Epithelial cell of alveolus of lung (primary cell): ENCODE measurements at places on chromosomes 7 and 10. TPM values are rescaled to one million over a fixed set of nuclear protein-coding genes. Genes with fewer than 3 reads are reported as not detected.

Gene CAMK2B
- total RNA-seq: not detected in 2 replicates

Gene MMRN2
- total RNA-seq: 1.3 and 6.9 TPM in 2 replicates

Gene SLIT1
- under 0.01 TPM in 1 of 2 replicates, not detected in the other for total RNA-seq

Gene ZNF239
- total RNA-seq: 1.4 and 3.6 TPM in 2 replicates

Gene OR2F2
- not detected in 2 replicates for total RNA-seq

Gene RBM20
- 0.24 and 1.2 TPM in 2 replicates for total RNA-seq

Gene SORBS1
- 0.16 and 0.39 TPM in 2 replicates for total RNA-seq

Gene TMEM176A
- total RNA-seq: 19.9 TPM in 1 of 2 replicates, not detected in the other

Gene PTER
- total RNA-seq: 7.1 and 13.9 TPM in 2 replicates

Gene TMEM178B
- under 0.01 TPM in 1 of 2 replicates, not detected in the other for total RNA-seq

Gene MRLN
- total RNA-seq: not detected in 2 replicates

Gene SPDYE9
- total RNA-seq: not detected in 2 replicates

Gene SPDYE1
- total RNA-seq: not detected in 2 replicates

Gene C10orf105
- not detected in 2 replicates for total RNA-seq

Gene OR2F1
- not detected in 2 replicates for total RNA-seq

Gene MYO3A
- not detected in 2 replicates for total RNA-seq

Gene PTN
- total RNA-seq: 34.1 and 37.0 TPM in 2 replicates

Gene SRRT
- total RNA-seq: 68.9 and 79.0 TPM in 2 replicates

Gene TRIM50
- total RNA-seq: not detected in 2 replicates

Gene GLI3
- total RNA-seq: 6.1 and 34.0 TPM in 2 replicates

Gene ITIH5
- total RNA-seq: 0.72 and 0.91 TPM in 2 replicates

Gene DENND2A
- 10.2 and 12.4 TPM in 2 replicates for total RNA-seq

Gene LIPN
- not detected in 2 replicates for total RNA-seq

Gene SPAM1
- not detected in 2 replicates for total RNA-seq

Gene DYDC2
- total RNA-seq: not detected in 2 replicates

Gene CPN1
- total RNA-seq: not detected in 2 replicates

Gene FIS1
- total RNA-seq: 196 and 258 TPM in 2 replicates

Gene ZNF425
- total RNA-seq: 1.6 and 6.6 TPM in 2 replicates

Gene ARL4A
- 14.7 and 32.2 TPM in 2 replicates for total RNA-seq

Gene TMEM273
- not detected in 2 replicates for total RNA-seq

Gene WAPL
- total RNA-seq: 22.5 and 27.9 TPM in 2 replicates

Gene TSPAN14
- 24.6 and 59.3 TPM in 2 replicates for total RNA-seq

Gene MYL10
- not detected in 2 replicates for total RNA-seq

Gene OR2A1
- total RNA-seq: 0.13 and 0.24 TPM in 2 replicates

Gene ASL
- 58.2 and 84.7 TPM in 2 replicates for total RNA-seq

Gene PLXNA4
- total RNA-seq: 0.65 and 2.7 TPM in 2 replicates

Gene DMBT1
- total RNA-seq: 0.40 TPM in 1 of 2 replicates, not detected in the other

Gene FAM237B
- total RNA-seq: not detected in 2 replicates

Gene GJD4
- not detected in 2 replicates for total RNA-seq

Gene ACSL5
- 0.16 and 0.52 TPM in 2 replicates for total RNA-seq

Gene NPC1L1
- total RNA-seq: 0.24 TPM in 1 of 2 replicates, not detected in the other

Gene TACC2
- 6.6 and 6.9 TPM in 2 replicates for total RNA-seq

Gene ACBD7
- 0.40 and 1.9 TPM in 2 replicates for total RNA-seq

Gene SOSTDC1
- 0.39 and 1.1 TPM in 2 replicates for total RNA-seq

Gene PYROXD2
- 8.3 and 14.4 TPM in 2 replicates for total RNA-seq

Gene CPEB3
- 0.39 and 0.64 TPM in 2 replicates for total RNA-seq

Gene GSAP
- total RNA-seq: 0.24 and 5.3 TPM in 2 replicates

Gene HOXA9
- total RNA-seq: 1.0 and 2.4 TPM in 2 replicates

Gene ANKRD61
- 0.08 and 0.39 TPM in 2 replicates for total RNA-seq

Gene SPDYE6
- total RNA-seq: not detected in 2 replicates

Gene CDC14C
- total RNA-seq: not detected in 2 replicates

Gene NPSR1
- total RNA-seq: not detected in 2 replicates

Gene FRAT1
- 1.8 and 5.7 TPM in 2 replicates for total RNA-seq

Gene ZNF800
- total RNA-seq: 19.0 and 21.6 TPM in 2 replicates
